Colonic mucosa (tissue), 4 donors: ENCODE measurements at places on chromosomes 11 and 22.

GRCh38 chr11:44018829-44019228, 29.0 kb upstream of the ACCSL start:
- H3K27ac ChIP-seq, result no peak overlapping the region
- H3K4me1 ChIP-seq, result no peaks in the 10 kb centered on the region
- no peak overlapping the region for H3K4me3 ChIP-seq

GRCh38 chr22:19232623-19233022, 54.1 kb upstream of the SLC25A1 start:
- H3K36me3 ChIP-seq, result no peaks in the 10 kb centered on the region
- no peaks in the 10 kb centered on the region for H3K4me1 ChIP-seq
- no peak overlapping the region for H3K27ac ChIP-seq
- DNase-seq, result no peak

DNA sequence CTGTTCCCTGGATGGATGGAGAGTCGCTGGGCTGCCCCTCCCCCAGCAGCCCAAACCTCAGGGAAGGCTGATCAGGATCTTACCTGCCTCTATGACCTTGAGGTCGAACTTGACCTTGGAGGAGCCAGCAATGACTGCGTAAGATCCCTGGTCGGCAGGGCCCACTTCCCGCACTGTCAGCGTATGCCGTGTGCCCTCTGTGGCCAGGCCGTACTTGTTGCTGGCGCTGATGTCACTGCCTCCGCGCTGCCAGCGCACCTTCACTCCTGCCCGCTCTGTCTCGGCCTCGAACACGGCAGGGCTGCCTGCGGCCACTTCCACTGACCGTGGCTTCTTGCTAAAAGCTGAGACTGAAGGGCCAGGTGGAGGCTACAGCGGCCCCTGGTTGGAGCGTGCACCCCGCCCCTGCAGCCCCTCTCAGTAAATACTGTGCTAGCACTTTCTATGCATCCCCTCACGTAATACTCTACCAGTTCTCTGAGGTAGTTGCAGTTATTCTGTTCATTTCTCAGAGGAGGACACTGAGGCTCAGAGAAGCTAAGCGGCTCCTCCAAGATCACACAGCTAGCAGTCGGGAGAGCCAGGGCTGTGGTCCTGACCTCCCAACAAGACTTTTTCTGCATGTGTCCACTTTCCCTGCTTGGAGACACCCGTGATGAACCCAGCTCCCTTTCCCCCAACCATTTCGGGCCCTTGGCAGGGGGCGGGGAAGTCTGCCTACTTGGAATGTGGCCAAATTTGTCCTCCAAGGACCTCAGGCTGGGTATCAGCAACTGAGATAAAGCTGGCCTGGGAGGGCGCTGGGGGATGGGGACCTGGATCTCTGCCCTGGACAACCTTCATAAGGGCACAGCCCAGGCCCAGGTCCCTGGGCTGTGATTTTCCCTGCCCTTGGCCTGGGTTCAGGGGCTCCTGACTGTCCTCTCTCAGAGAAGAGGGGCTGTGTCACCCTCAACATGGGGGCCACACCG, 1.1 kb downstream of the MYBPC3 start:
- DNase-seq, result no peak
- no peaks in the 10 kb centered on the region for H3K27me3 ChIP-seq
- H3K36me3 ChIP-seq, result no peaks in the 10 kb centered on the region
- no peak overlapping the region for H3K4me3 ChIP-seq

DNA sequence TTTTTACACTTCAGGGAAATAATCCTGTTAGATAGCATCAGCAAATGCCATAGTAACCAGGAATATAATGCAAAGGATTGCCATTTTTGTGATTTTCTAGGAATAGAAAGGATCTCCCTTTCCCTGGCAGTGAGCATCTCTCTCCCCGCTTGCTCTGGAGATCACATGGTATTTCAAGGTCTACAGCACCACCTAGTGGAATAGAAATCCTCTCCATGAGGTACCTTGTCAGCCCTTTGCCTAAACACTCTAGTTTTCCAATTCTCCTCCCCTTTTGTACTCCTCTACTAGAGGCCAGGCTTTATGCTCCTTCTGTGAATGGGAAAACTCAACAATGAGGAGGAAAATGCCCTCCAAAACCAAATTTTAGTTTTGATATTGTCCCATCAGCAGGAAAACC, 78.4 kb downstream of the XRRA1 start:
- no peaks in the 10 kb centered on the region for H3K36me3 ChIP-seq
- H3K27ac ChIP-seq, result no peak overlapping the region
- no peaks in the 10 kb centered on the region for H3K27me3 ChIP-seq

GRCh38 chr22:24500277-24500820, 5.2 kb downstream of the UPB1 start:
- H3K27ac ChIP-seq, result no peak overlapping the region
- no peak overlapping the region for H3K4me3 ChIP-seq
- H3K27me3 ChIP-seq, result peaks cover 2% of the 10 kb centered on the region

DNA sequence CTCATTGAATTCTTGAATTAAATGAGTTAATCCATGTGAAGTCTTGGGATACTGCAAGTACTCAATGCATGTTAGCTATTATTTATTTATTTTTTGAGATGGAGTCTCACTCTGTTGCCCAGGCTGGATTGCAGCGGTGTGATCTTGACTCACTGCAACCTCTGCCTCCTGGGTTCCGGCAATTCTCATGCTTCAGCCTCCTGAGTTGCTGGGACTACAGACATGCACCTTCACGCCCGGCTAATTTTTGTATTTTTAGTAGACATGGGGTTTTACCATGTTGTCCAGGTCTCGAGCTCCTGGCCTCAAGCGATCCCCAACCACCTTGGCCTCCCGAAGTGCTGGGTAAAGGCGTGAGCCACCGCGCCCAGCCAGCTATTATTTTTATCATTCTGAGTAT, 9.4 kb downstream of the MMP7 start:
- no peaks in the 10 kb centered on the region for H3K27me3 ChIP-seq
- DNase-seq, result no peak
- H3K4me3 ChIP-seq, result no peak overlapping the region
- H3K4me1 ChIP-seq, result no peaks in the 10 kb centered on the region
- no peaks in the 10 kb centered on the region for H3K36me3 ChIP-seq
- no peak overlapping the region for H3K27ac ChIP-seq
